ENCODE measurements at places on chromosomes 4 and X.

- DNase-seq, result peak; percentile 35
Observed at GRCh38 chrX:154459832-154460231, 1.8 kb downstream of the PLXNA3 start.

DNA sequence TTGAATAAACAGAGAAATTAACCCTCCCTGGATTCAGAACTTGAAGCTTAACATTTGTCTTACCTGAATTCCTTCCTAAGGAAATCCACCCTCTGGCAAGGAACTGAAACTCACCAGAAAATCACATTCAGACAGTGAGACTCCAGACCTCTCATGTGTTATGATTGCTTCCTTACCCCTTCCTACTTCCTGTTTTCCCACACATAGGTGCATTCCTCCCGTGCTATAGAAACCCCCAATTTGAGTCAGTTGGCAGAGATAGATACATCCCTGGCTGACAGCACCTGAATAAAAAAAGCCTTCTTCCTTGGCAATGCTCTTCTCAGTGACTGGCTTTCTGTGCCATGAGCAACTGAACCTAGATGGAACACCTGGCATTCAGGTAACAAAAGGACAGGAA, 157.0 kb upstream of the SMIM31 start:
- DNase-seq, result no peak

DNA sequence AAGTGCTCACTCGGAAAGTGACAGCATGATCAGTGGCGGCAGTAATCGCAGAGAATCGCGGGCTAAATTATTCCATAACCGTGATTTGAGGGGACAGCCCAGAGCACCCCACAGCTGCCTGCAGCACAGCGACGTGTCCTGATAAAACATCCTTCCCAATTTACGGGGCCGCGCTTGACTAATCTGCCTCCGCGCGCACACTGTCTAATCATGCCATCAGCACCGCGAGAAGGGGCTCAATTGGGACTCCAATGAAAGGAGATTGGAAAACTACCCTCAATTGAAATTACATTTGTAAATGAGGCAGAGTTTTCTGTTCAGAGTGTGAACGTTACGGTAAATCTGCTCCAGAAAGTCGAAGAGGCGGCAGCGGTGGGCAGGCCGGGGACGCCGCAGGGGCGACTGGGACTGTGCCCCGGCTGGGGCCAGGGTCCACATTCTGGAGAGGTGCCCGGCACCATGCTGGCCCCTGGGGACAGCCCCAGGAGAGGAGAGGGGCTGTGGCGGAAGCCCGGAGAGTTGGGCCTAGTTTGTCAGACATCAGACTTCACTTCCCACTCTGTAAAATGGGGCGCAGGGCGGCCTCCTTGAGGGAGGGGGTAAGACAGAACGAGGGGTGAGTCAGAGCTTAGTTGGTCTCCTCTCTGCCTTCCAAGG, 107.7 kb downstream of the FAM53A start:
- no peak for DNase-seq

DNA sequence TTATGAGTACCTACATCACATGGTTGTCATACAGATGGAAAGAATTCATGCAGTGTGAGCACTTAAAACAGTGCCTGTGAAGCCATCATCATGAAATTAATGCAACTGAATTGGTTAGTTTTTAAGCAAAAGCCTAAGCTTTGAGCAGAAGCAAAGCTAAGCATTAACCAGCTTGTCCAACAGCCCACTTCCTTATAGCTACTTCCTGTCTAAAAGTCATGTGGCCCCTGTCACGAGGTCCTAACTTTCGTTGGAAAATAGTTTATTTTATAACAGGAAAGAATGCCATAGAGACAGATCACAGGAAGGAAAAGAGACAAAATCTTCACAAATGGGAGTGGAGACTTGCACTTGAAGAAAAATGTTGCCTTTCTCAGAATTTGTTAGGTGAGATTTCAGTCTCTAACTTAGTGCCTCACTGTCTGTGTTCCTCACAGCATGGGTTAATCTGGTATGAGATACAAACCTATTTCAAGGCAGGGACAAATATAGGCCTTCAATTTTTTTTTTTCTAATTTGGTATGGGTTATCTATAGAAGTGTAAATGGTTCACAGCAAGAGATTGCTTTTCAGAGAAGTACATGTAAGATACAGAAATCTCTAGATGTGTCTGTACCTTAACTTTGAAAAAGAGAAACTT, 27.7 kb upstream of the VCX start:
- DNase-seq, result no peak

GRCh38 chrX:139933904-139934303, 1.1 kb upstream of the ATP11C start:
- no peak for DNase-seq
